ENCODE measurements at places on chromosomes 2 and 18.

DNA sequence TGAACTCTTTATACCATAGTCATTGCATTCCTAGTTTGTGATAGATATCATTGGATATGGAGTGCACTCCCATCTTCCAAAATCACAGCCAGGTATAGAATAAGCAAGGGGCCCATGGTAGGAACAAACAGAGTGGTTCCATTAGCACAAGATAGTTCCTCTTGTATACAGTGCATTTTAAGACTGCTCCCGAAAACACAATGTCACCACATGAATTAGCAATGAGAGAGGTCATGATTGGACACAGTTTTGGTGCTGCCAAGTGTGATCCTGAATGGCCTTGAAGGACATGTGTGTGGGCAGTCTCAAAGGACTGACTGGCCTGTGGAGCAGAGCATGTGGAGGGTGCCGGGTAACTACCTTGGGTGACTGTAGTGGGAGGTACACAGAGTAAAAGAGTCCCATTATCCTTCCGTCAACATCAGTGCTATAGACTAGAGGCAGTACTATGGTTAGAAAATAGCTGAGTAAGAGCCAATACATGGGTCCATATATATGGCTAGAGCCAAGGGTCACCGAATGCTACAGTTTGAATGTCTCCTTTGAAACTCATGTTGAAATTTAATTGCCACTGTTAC is 549.9 kb downstream of the DSC3 start:
- no peak for DNase-seq

GRCh38 chr18:9210966-9211365 is 74.4 kb downstream of the ANKRD12 start:
- DNase-seq = no peak

DNA sequence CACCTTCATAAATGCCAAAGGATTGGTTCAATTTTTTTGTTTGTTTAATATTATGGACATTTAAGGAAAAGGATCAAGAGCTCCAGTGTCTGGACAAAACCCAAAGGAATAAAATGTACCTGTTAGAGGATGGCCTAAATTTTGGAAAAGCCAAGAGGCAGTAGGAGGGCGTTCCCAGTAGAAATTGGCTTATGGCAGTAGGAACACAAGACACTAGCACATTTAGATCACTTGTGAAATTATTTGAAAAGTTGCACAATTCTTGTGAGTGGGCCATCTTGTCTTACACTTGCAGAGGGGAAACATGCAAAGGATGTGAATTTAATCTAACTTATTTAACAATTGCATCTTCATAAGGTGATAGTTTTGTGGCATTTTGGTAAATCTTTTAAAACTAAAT is 3.2 kb downstream of the BZW1 start:
- DNase-seq = no peak

DNA sequence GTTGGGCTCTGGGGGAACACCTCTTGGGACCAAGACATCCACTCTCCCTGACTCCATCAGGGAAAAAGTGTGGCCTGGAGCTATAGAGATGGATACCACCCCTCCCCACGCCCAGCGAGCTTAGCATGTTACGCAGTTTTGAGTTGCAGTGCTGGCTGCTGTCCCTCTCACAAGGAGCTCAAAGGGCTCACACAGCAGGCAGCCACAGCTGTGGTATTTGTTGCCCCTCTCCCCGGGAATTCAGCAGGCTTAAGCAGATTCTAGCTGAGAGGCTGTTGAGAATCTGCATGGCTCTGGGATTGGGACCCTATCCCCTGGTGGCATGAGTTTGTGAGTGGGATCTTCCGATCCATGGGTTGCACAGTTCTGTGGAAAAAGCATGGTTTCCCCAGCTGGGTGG is 673.1 kb upstream of the FSHR start:
- DNase-seq = no peak

- DNase-seq = no peak
Measured at GRCh38 chr18:35127201-35127600, 86.0 kb downstream of the MAPRE2 start.

DNA sequence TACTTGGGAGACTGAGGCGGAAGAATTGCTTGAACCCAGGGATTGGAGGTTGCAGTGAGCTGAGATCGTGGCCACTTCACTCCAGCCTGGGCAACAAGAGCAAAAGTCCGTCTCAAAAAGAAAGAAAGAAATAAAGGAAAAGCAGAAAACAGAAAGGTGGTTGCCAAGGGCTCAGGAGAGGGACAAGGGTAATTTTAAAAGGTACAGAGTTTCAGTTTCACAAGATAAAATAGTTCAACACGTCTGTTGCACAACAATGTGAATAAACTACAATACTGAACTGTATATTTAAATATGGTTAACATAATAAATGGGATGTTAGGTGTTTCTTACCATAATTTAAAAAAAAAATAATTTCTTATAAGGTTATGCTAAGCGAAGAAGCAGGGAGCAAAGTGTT is 12.9 kb downstream of the RPS27A start:
- no peak for DNase-seq

DNA sequence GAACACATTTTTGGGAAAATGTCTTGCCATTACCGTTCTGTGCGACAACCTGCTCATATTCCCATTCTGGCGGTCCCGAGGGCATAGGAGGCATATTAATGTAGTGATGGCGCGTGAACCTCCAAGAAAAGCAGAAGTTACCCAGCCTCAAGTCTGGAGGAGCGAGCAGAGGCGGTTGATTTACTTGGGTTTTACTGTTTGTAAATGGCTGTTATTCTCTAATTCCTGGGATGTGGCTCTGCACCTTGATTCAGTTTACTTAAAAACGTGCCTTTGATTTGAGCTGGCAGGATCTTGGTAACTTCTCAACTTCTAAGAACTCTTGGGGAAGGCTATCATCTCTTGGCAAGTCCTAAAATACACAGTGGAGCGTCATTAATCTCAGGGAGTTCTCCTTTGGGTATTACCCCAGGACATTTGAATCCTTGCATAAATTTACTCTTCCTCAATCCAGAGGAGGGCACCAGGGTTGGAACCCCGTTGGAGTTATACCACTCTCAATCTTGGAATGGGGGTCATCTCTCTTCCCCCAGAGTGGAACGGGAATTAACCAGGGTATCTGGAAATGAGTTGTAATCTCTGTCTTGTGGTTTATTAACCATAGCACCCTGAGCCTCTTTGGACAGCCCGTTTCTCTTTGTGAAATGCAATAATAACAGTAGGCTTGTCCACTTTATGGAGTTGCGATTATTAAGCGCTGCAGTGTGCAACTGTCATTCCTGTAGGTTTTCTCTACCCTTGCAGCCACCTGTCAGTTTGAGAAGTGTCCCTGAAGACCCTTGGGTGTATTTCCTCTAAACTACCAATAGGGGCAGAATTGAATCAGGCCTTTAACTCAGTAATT is 2.1 kb downstream of the HK2 start:
- DNase-seq = peak; percentile 27

DNA sequence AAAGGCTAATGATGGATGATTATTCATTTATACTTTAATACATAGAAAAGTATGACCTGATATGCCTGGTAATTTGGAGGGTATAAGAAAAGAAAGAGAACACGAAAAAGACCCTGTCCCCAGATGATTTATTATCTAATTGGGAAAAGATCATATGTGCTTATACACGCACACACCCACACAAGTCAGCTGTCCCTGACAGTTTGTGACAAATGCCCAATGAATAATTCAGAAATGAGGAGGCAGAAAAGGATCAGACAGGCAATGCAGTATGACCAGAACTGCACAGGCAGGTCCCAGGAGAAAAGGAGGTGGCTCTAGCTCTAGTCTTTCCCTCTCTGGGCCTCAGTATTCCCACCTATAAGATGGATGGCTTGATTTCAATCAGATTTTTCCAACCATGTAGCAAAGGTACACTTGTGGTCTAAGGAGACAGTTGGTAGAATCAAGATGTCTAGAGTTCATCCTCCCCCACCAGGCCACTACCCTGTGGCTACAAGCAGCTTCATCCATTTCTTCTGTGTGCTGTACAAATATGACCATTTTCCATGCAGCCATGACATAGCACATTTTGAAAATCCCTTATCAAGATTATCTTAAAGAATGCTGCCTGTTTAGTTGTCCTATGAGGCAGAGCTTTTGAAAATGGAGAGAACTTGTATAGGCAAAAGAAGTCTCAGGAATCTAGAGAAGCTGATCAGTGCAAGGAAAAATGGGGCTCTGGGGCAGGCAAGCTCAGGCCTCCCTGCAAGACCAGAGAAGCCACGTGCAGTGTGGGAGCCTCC is 19.7 kb downstream of the CYRIA start:
- no peak for DNase-seq
